Activated naive CD4-positive, alpha-beta T cell treated with anti-CD3 and anti-CD28 coated beads, Interleukin-2, amount 50 U/mL, for 72 hours (primary cell): ENCODE measurements at places on chromosomes 6 and 20.

DNA sequence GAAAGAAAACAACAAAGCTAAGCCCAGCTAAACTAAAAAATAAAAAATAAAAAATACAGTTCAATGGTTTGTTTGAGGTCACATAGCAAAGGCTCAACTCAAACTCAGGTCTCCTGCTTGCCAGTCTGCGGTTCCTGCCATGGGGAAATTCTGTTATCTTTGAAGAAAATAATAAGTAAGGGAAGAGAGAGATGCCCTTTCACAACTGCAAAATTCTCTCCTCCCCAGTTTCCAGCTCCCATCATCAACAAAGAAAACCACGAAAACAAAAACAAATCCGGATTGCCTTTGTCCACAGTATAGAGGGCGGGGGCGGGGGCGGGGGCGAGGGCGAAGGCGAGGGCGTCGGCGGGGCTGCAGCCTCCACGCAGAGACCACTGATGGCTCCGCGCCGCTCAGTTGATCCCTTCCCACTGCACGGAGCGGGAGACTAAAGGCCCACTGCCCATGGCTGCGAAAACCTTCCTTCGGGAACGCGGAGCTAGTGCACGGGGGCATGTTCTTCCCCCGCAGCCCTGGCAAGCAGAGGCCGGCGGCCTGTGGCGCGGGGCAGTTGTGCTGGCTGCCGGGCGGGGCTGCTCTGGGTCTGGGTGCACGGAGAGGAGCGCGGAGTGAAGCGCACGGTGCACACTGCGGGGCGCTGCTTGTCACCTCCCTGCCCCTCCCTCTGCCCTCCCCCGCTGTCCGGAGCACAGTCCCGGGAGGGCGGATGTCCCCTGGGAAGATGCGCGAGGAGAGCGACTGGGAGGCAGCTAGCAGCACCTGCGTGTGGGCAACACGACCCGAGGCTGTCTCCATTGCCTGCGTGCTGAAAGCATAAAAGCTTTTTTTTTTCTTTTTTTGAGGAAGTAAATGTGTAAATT is 54.1 kb upstream of the TPD52L1 start:
- peak; percentile 16 for DNase-seq

DNA sequence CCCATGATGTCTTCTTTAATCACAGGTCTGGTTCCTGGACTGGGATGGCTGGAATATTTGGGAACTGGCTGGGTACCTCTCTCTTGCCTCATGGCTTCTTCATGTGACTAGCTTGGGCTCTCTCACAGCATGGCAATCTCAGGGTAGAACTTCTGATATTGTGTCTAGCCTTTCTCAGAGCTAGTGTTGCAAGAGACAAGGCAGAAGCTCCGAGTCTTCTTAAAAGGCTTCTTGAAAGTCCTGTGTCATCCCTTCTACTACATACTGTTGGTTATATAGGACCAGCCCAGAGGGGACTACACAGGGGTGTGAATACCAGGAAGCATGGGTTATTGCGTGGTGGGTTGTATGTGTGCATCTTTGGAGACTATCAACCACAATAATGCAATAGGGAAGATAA is 23.3 kb downstream of the BCAS1 start:
- DNase-seq, result no peak

DNA sequence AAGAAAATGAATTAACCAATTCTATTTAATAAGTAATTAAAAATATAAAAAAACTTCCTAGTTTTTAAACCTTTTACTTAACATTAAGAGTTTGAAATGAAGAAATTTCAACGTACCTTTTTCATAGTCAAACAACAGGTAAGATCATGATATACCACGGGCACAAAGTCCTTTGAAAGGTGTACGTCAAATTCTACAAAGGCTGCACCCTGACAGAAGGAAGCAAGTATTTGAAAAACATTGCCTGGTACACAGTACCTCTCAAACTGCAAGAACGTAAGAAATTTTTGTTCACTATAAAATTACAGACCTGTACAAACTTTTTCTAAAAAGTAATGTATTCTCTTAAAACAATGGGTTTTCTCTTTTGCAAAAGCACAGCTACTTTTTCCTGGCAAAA is 180.2 kb upstream of the SHLD1 start:
- DNase-seq, result no peak

DNA sequence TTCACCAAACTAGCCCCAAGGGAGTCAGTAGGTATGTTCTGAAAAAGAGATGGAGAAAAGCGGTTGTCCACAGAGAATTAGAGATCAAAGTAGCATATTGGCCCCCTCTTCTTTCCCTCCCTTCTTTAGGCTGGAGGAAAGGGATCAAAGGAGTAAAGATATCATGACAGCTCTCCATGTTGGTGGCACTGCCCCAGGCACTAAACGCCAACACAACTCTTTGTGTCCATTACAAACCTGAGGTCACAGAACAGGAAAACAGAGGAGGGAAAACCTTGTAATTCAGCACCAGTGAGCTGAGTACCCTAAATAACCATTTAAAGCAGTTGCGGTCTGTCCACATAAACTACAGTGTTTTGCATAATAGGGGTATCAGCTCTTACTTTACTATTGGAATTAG is 113.0 kb upstream of the TFAP2D start:
- DNase-seq, result no peak

DNA sequence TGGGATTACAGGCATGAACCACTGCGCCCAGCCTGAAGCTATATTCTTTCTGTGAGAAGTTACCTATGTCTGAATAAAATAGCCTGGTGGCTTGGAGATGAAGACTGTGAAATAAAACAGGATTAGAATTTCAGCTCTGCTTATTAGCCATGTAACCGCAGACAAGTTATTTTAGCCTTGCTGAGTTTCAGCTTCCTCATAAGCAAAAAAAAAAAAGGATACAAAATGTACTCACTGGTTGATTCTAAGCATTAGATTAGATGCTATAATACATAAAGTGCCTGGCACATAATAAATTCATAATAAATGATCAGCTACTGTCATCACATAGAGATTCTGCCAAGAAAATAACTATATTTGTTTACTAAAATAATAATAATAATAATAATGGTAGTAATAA is 98.8 kb downstream of the EPB41L2 start:
- no peak for DNase-seq

- no peak for DNase-seq
Measured at GRCh38 chr6:160344271-160344670, 3.9 kb upstream of the SLC22A3 start.

- DNase-seq, result no peak
Measured at GRCh38 chr6:120395784-120396183, 938.5 kb downstream of the TBC1D32 start.

DNA sequence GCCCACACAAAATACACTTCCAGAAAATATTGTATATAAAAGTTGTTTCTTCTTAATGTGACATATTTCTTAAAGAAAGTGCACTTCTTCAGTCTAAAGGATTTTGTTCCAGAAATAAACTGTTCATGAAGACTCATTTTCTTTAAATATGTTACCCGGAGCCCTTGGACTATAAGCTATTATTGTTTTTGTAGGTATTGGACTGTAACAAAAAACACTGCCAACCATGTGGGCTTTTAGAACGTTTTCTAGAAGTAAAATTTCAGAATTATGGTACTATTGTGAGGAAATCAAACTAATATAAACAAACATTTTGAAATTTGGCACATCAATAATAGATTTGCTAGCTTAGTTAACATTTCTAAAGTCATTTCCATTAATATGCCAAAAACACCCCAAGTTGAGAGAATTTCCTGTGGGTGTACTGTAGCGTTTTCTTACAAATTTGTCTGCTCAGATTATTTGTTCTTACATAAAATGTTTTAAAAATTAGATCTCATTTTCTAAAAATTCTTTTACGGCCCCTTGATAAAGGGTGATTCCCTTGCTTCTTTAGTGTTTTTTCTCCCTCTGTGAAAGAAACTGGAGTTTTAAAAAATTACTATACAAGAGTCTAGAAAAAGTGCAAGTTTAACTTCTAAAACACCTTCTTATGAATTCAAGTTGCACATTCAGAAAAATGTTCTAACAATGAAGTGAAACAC is 3.4 kb downstream of the NKX2-4 start:
- DNase-seq, result no peak

- DNase-seq, result no peak
Measured at GRCh38 chr20:58308680-58309527, 611 bp upstream of the RAB22A start.

GRCh38 chr6:26241033-26241895 is 123.7 kb upstream of the BTN3A2 start:
- DNase-seq, result peak; percentile 86

GRCh38 chr6:52418606-52419005 is 1.5 kb upstream of the EFHC1 start:
- no peak for DNase-seq

DNA sequence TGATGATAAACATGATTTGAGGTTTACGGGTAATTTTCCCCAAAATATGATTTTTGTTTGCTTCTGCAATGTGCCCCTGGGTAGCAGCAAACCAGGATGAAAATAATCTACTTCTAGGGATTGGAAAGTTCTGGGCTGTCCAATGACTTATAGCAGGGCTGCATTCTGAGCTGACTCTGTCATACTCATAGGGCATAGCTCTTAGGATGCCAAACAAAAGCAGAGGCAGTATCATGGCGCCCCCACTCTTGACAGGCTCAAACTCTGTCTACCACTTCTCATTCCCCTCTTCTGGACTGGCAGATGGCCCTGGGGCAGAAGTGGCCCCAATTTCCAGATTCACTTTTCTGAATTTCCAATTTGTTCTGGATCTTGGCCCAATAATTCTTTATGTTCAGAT is 10.3 kb downstream of the SERPINB1 start:
- DNase-seq, result no peak

DNA sequence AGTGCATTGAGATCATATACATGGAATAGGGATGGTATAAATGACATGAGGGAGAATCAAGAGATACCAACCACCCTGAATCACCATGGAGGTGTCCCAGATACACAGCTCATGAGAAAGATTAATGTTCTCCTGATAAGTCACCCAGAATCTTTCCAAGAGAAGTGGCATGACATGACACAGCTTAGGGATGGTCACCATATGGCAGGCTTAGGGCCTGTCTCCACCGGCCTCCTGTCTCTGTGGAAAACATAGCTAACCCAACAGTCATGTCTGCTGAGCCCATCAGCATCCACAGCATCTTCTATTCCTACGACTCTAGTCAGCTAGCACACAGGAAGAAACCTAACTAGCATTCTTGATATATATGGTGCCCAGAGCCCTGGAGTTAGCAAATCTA is 133.3 kb downstream of the IPCEF1 start:
- DNase-seq, result no peak

GRCh38 chr20:9912858-9913434 is 74.1 kb upstream of the PAK5 start:
- DNase-seq, result no peak

DNA sequence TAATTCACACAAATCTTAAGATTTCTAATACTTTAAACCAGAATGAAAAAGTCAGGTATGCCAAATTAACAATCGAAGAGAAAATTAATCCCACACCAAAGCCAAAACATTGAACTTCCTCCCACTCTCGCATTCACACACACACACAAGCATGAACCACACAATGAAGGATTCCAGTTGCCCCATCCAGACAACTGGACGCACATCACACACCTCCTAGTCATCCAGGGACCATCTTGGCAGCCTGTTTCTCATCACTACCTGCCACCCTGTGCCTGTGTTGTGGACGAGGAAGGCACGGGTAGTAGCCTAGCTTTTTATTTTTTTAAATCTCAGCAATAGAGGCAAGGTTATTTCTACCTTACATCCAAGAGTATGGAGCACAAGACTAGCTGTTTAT is 15.2 kb downstream of the B4GALT5 start:
- DNase-seq, result no peak

GRCh38 chr6:14754751-14755513 is 490.9 kb upstream of the JARID2 start:
- no peak for DNase-seq

GRCh38 chr20:51125780-51126179 is 102.9 kb upstream of the KCNG1 start:
- no peak for DNase-seq

GRCh38 chr20:42484790-42485375 is 704.8 kb downstream of the PTPRT start:
- DNase-seq, result no peak

GRCh38 chr20:16349523-16350260 is 223.6 kb downstream of the KIF16B start:
- no peak for DNase-seq

GRCh38 chr20:10344953-10345352 is 89.1 kb downstream of the MKKS start:
- DNase-seq, result no peak

- no peak for DNase-seq
Measured at GRCh38 chr6:111552958-111553357, 52.7 kb downstream of the TRAF3IP2 start.

DNA sequence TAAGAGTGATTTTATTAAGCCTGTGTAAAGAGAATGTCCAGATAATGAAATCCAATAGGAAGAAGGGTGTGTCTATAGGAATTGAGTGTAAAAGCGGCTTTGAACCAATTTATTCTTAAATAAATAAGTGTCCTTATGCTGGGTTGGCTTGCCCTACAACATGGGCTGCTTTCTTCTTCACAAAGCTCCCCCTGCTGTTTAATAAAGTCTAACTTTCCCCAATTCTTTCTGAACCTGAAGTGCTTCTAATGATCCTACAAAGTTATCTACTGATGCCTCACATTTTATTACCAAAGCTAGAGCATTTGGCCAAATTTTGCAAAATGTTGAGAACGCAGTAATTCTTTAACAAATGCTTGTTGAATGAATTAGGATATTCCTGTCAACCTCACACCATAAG is 36.3 kb upstream of the SIRT5 start:
- DNase-seq, result no peak

DNA sequence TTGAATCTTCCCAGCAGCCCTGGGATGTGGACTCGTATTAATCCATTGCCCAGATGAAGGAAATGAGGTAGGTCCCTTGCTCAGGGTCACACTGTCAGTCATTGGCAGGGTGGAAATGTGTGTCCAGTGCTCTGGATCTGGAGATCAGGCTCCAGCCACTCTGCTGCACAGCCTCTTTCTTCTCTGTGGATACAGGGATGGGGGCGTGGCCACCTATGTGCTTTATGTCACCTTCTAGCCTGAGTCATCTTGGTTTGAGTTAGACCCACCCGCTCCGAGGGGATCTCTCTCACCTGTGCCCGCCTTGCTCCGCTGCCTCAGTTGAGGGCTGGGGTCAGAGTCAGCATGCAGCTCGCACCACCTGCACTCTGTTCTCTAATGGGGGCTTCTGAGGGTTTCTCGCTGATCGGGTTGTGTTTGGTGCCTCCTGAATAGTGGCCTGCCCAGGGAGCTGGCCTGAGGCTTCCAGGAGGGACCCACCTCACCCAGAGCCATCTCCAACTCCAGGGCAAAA is 80.0 kb downstream of the TCP11 start:
- DNase-seq, result no peak

DNA sequence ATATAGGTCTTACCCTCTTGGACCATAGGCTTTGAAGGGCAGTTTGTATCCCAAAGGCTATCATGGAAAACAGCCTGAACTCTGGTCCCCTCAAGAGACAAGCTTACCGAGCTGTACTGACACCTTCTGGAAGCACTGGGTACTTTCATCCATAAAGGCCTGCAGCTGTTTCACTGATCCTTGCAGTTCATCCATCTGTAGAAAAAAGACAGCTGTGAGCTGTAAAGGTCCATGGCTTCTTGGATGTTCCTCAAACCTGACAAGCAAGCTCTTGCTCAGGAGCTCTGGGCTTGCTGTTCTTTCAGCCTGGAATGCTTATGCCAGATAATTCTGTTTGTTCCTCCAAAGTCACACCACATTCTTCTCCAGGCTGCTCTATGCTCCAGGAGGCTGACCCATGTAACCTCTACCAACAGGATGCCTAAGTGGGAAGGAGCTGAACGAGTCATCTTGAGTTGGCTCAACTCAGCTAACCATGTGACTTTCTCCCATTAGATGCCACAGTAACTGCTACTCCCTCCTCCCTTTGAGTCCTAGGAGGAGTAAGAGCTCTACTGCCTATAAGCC is 8.8 kb upstream of the NDRG3 start:
- no peak for DNase-seq
